ENCODE measurements at places on chromosomes 12 and 14. TPM values are rescaled to one million over a fixed set of nuclear protein-coding genes. Genes with fewer than 3 reads are reported as not detected.

TMPRSS12 gene
- total RNA-seq, result not detected

CD63 gene
- 1,307 TPM for total RNA-seq

VWF gene
- 0.26 TPM for total RNA-seq

CCDC177 gene
- total RNA-seq, result not detected

PAPLN gene
- 6.0 TPM for total RNA-seq

HNF1A gene
- total RNA-seq, result not detected

PTCSC3 gene
- total RNA-seq, result not detected

PPP1R36 gene
- total RNA-seq, result 1.1 TPM

OR6J1 gene
- not detected for total RNA-seq

KRT8 gene
- 309 TPM for total RNA-seq

RBP5 gene
- not detected for total RNA-seq

KLRC4 gene
- not detected for total RNA-seq

CACNA2D4 gene
- total RNA-seq, result not detected

SRGAP1 gene
- 4.5 TPM for total RNA-seq

Data from bronchial epithelial cell (primary cell).